ENCODE measurements at places on chromosomes 6 and 20.

DNA sequence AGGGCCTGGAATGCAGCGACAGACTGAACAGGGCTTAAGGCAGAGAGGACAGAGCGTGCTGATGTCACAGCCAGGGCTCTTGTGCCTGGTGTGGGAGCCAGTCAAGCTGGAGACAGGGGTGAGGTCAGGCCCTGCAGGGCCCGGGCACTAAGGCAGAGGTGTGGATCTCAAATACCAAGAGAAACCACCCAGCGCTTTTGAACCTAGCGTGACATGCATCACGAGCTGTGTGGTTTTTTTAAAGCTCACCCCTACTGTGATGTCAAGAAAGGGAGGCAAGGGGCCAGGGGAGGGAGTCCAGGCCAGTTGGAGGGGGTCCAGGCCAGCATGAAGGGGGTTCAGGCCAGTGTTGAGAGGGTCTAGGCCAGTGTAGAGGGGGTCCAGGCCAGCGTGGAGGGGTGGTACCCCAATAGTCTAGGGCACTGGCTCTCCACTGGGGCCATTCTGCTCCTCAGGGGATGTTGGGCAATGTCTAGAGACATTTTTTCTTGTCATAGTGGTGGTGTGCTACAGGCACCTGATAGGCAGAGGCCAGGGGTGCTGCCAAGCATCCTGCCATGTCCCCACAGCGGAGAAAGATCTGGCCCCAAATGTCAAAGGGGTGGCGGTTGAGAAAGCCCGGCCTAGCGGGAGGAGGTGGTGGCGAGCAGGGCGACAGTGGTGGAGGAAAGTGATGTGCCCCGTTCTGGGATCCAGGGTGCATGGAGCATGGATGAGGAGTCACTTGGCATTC, 42.6 kb downstream of the RBM38 start:
- DNase-seq = no peak

GRCh38 chr6:16097382-16098171, 31.3 kb upstream of the MYLIP start:
- DNase-seq = no peak

DNA sequence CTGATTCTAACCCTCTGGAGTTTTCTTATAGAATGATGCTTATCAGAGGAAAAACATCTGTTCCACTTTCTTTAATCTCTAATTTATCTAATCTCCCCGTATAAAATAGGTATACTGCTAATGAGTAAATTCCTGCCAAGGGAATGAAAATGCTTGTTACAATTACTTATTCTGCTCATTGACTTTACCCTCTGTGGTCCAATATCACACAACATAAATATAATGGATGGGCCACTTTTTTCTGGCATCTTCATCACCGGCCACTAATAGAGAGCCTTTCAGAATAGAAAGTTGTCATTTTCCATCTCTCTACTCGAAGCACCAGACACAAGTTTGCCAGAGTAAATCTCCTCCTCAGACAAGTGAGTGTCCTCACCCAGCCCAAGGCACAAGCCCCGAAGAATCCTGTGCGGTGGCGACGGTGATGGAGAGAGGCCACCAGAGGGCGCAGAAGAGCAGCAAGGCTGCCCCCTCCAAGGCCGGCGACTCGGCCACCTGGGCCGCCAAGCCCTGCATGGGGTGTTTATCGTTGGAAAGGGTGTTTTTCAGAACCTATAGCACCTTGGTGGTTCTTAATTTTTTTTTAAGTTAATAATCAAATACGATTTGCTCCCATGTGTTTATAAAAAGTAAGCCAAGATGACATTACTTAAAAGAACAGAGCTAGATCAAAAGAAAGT, 212.9 kb upstream of the ARID1B start:
- peak; percentile 95 for DNase-seq

DNA sequence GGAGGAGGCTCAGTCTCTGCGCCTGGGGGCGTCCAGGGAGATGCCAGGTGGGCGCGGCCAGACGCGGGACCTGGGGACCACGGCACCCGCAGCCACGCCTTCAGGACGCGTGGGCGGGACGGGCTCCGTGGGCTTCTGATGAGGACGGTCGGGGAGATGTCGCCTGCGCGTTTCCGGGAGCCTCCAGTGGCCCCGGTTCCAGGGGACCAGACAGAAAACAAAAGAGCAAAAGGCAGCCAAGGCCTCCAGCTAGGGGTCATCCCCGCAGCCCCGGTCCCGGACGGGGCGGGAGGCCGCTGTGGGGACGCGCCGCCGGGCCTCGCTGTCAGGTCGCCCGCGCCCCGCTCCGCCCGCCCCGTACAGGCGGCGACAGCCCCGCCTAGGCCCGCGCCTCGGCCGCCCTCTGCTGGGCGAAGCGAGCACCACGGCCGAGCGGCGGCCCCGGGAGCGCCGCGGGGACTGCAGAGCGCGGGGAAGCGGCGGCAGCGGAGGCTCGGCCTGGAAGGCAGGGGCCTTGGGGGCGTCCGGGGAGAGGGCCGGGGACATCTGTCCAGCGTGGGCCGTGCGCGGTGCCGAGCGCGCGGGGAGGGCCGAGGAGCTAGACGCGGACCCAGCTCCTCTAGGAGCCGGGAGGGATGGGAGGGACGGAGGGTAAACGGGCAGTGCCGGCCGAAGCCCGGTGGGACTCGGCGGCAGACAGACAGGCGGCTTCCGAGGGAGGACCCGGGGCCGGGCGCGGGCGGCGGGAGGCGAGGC, 48.7 kb downstream of the TMEM242 start:
- peak; percentile 82 for DNase-seq

DNA sequence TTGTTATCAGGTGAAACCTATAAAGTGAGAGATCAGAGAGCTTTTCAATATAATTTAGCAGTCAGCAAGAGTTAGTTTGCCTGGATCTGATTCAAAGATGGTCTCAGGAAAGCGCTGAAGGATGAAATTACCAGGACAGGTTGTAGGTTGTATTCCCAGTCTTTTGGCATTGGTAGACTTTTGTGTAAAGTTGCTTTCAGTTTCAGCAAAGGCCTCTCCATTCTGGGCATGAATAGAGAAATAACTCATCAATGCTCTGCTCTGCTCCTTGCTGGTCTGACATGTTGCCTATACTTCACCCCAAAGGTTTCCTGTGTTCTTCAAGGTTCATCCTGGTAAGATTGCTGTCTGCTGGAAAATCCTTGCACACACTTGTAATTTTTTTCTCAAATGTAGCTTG, 714.8 kb downstream of the EPM2A start:
- no peak for DNase-seq

DNA sequence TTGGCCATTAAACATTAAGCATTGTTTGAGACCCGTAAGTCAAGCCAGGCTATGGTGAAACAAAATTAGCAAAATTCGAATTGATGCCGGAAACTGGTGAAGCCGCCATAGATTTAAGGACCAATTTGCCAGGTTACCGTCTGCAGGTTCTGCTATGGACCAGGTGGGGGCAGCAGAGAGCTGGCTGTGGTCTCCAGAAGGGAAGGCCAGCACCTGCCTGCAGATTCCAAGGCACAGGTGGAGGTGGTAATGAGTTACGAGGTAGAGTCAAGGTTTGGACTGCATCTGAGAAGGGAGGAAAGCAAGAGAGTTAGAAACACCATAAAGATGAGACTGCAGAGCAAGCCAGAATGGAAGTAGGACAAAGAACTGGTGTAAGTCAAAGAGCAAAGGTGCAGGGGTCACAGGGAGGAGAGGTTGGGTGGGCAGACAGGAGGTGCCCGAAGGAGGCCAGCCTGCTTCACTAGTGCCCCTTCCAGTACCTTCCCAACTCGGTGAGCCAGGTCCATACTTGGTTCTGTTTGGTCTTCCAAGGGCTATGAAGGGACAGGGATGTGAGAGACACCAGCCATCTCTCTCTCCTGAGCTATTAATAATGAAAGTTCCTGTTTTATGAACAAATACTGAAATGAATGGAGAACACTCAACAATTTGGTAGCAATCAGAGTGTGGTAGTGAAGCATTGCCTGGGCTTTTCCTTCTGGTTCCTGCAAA, 131.6 kb upstream of the ESR1 start:
- DNase-seq = peak; percentile 52

DNA sequence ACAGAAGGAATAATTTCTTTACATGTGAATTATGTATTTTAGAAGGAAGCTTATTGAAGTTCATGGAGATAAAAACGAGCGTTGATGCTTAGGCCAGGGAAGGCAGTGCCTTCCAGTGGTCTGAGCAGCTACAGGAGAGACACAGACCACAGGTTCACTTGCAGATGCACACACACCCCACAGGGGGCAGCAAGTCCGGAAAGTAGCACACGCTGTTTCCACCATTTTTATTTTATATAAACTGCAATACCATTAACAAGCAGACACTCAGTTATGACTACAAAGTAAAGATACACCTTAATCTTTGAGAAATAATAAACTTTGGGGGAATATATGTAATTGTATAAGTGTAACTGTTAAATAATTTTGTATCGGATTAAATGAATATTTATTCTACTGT, 13.5 kb upstream of the DACT2 start:
- no peak for DNase-seq

DNA sequence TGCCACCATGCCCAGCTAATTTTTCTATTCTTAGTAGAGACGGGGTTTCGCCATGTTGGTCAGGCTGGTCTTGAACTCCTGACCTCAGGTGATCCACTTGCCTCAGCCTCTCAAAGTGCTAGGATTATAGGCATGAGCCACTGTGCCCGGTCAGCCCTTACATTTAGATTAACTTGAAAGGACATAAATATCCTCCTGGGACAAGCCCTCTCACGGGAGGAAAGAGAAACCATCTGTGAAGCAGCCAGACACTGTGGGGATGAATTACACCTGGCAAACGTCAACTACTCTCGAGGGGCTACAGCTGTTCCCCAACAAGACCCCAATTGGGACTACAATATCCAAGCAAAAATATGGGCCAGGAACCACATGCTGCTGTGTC, 32.7 kb upstream of the SAMHD1 start:
- DNase-seq = peak; percentile 89

- peak; percentile 35 for DNase-seq
Measured at GRCh38 chr6:53979468-53980067, 131.7 kb upstream of the MLIP start.

GRCh38 chr6:160996131-160996601, 4.6 kb downstream of the MAP3K4 start:
- no peak for DNase-seq

- DNase-seq = no peak
Measured at GRCh38 chr6:49406250-49406970, 56.6 kb downstream of the MMUT start.

- DNase-seq = no peak
Measured at GRCh38 chr6:33957131-33957891, 153.5 kb upstream of the MLN start.

DNA sequence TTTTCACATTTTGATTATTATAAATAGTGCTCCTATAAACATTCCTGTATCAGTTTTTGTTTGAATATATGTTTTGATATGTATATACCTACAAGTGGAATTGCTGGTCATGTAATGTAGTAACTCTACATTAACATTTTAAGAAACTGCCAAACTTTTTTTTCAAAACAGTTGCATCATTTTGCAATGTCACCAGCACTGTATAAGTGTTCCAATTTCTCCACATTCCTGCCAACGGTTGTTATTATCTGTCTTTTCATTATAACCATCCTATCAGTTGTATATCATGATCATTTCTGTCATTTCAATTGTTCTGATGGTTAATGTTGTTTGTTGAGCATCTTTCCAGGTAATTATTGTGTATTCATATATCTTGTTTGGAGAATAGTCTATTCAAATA, 44.8 kb upstream of the SAMD5 start:
- DNase-seq = no peak

DNA sequence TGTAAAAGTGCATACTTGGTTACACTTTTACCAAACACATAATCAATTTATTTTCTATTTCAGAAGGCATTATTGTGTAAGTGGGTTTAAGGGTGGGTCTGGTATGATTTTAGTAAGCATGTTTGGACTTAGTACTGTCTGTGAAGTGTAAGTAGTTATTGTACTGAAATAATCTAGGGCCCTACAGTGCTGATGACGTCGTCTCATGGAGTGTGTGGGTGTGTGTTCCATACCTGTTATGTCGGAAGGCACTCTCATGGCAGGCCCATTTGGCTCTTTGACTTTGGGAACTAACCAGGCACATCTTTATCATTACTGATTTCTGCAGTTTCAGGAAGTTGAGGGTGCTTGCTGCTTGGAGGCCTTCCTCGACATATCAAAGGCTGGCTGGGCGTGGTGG, 155.1 kb downstream of the SASH1 start:
- DNase-seq = no peak

DNA sequence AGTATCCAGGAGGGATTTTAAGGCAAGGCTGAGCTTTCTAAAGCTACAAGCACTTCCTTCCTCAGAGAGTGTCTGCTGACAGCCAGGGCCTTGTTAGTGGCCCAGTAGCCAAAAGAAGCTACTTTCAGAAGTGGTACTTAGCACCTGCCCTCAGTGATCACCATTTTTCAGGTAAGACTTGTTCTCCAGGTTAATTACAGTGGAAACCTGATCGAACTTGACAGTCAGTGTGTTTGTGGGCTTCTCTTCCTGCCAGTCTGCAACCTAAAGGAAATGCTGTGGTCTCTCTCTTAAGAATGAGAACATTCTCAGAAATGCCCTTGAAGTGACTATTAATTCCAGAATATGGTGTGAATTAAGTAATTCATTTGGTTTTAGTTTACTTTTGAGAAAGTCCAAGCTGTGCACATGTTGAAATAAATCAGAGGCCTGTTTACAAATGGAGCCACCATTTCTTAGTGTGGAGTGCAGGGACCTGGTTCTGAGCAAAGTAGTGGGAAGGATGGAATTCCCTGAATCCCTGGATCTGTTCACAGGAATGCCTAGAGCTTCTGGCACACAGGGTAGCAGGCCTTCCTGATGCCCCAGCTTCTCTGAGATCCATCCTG, 185.3 kb upstream of the AGPAT4 start:
- no peak for DNase-seq

DNA sequence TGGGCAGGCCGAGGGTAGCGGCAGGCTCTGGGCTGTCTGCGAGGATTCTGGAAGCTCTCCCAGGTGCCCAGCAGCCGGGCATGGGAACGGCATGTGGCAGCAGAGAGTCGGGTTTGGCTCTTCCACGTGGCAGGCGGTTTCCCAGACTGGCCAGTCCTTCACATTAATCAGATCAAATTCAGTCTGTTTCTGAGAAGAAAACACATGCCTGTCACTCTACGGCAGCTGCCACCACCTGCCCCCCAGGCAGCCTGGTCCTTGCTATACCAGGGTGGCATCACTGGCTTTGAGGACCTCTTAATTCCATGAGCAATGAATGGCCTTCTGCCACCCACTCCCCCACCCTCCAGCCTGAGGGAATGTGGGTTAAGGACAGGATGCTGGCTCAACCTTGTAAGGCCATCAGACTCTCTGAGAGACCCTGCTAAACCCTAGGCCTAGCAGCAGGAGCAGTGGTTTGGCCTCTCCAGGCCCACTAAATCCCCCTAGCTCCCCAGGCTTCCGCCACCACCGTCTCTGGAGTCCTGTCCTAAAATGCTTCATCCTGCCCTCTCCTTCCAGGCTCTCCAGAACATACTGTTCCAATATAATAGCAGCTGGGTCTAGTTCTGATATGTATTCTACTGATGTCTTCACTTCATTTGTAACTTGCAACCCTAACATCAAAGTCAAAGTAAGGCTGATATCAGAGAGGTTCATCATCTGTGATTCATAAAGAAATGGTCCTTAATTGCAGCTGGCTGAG, 47.8 kb downstream of the PLCG1 start:
- peak; percentile 92 for DNase-seq

GRCh38 chr6:343960-344815, 47.4 kb upstream of the IRF4 start:
- DNase-seq = no peak

GRCh38 chr6:119209452-119210205, 131.2 kb upstream of the FAM184A start:
- no peak for DNase-seq
